ENCODE measurements at places on chromosomes 12 and 14.

DNA sequence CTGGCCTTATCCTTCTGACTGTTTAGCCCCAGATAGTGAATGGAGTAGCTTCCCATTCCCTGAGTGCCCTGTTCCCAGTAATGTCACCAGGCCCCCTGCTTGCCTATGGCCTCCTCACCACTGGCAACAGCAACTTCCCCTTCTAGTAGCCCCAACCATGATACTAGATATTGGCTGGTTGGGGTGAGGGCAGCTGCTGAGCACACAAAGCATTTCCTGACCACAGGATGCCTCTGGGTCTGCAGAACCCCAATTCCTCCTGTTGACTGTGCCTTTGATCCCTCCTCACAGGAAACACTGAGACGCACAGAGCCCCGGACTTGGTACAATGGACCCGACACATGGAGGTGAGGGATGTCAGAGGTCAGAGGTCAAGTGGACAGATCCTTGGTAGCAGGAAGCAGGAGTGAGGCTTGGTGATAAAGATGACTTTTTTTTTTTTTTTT lies 597 bp downstream of the SOAT2 start:
- DNase-seq: peak; percentile 34

DNA sequence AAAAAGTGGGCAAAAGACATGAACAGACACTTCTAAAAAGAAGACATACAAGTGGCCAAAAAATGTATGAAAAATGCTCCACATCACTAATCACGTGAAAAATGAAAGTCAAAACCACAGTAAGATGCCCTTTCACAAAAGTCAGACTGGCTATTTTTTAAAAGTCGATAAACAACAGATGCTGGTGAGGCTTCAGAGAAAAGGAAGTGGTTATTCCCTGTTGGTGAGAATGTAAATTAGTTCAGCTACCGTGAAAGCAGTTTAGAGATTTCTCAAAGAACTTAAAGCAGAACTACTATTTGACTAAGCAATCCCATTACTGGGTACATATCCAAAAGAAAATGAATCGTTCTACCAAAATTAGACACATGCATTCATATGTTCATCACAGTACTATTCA lies 237.0 kb downstream of the KIF21A start:
- no peak for DNase-seq

DNA sequence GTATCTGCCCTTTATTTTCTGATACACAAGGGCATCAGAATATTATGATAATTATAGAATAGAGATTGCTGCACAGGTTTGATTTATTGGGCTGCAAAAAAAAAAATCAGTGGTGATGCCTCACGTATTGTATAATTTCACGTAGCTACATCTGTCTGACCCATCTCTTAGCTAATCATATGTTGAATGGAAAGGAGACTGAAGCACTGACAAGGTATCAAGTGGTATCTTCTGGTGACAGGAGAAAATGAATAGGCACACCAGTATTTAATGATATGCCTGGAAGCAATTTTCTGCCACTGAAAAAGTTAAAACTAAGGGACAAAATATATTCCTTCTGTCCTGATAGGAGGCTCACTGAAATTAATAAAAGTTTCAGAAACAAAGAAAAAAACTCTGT lies 837.2 kb upstream of the FBXO33 start:
- no peak for DNase-seq

GRCh38 chr12:75041472-75041871 lies 168.2 kb downstream of the KCNC2 start:
- no peak for DNase-seq

- no peak for DNase-seq
These were observed 4.6 kb downstream of the RND1 start for GRCh38 chr12:48861111-48861510.

- no peak for DNase-seq
These were observed 37.0 kb upstream of the STXBP6 start for GRCh38 chr14:25086821-25087396.

DNA sequence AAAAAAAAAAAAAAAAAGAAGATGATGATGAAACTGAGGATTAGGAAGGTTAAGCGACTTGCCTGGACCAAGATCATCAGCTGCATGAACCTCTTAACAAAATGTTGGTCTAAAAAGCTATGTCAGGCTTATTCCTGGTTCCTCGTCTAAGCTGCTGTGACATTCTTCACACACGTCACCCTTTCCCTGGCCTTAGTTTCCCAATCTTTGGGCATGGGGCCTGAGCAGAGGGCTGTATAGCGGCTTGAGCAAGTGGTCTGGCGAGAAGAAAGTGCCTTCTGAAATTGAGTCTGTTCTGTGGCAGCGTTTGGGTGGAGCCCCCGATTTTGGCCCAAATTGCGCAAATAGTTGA lies 58.7 kb upstream of the CCND2 start:
- DNase-seq: no peak

- DNase-seq: no peak
These were observed 8.3 kb downstream of the PTPRB start for GRCh38 chr12:70628701-70629480.

- DNase-seq: no peak
These were observed 17.9 kb upstream of the FAM234B start for GRCh38 chr12:13026286-13026685.

DNA sequence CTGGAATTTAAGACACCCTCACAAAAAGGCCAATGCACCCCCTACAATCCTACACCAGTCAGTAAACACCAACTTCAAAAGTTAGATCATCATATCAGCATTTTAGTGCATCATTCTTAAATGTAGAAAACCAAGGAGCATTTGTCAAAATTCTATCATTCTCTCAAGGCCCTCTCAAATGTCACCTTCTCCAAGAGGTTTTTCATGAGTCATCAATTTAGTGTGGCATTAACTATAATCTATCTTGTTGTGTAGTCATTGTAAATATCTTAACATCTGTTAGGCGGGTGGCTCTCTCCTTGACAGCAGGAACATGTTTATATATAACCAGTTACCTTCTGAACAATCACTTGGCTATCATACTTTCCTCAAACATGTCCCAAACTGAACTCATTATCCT lies 62.1 kb upstream of the G2E3 start:
- DNase-seq: no peak

DNA sequence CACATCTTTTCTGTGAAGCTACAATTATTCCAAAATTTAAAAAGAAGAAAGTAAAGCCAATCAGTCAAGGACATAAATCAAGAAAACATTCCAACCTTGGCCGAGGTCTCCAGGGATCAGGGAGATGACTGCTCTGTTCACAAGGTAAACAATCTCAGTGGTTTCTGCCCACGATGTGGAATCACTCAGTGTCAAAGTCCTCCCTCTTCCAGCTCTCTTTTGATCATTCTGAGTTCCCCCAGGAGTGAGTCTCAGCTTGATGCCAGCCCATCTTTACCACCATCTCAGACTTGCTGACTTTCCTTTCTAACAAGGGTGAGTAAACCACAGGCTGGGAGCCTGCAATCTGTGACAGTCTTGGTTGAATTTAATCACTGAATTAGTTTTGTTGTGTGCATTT lies 4.8 kb upstream of the SERPINA9 start:
- DNase-seq: no peak

DNA sequence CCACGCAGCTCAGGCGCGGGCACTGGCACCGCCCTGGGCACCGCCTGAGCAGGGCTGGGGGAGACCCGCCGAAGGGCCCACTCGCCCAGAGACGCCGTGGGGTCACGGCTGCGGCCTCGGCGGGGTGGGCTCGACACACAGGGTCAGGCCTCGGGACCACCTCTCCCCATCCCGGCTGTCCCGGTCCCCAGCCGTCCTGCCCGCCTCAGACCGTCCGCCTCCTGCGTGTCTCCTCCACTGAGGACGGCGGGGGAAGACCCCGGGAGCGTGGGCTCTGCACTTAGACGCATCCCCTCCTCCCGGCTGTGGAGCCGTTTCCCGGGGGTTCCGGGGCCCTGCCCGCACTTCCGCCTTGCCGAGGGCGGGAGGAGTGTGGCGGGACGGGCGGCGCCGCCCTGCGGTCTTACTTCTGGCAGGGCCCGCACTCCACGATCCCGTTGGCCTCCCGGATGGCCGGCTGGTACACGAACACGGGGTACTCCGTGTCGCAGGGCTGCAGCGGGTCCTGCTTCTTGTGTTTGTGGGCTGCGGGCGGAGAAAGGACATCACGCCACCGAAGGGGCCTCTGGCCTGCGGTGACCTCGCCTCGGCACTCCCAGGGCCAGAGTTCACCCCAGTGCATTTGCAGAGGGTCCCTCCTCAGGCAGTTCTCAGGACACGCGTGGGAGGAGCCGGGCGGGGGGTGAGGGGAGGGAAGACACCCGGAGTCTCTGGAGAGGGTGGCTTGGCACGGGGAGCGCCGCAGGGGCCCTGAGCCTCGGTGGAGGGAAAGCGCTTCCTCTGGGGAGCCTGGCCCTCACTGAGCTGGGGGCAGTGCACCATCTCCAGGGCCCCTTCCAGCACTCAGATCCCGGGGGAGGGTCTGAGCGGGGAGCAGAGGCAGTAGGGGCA lies 23.1 kb upstream of the LRTM2 start:
- DNase-seq: peak; percentile 59

GRCh38 chr12:75455839-75456238 lies 24.7 kb upstream of the GLIPR1 start:
- DNase-seq: no peak

GRCh38 chr14:20294636-20295035 lies 11.1 kb downstream of the TTC5 start:
- no peak for DNase-seq

DNA sequence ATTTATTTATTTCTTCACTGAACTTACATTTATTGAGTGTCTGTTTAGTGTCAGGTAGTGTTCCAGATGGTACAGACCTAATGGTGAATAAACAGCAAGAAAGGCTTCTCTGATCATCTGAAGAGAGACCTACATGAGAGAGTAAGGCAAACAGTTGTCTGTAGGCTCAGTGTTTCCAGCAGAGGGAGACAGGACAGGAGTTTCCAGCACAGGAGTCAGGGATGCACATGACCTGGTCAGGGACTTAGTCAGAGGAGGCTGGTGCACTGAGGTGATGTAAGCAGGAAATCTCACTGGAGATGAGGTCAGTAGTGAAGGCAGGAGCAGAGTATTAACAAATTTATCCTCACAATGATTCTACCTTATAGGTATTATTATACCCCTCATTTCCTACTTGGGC lies 233.2 kb downstream of the MDGA2 start:
- DNase-seq: no peak

- no peak for DNase-seq
These were observed 2.4 kb upstream of the CFAP54 start for GRCh38 chr12:96486751-96487613.

- DNase-seq: no peak
These were observed 166.5 kb upstream of the GSC start for GRCh38 chr14:94936401-94936892.

GRCh38 chr12:106085213-106085612 lies 53.5 kb downstream of the NUAK1 start:
- DNase-seq: no peak

GRCh38 chr12:117134059-117134458 lies 34.8 kb upstream of the TESC start:
- peak; percentile 24 for DNase-seq

DNA sequence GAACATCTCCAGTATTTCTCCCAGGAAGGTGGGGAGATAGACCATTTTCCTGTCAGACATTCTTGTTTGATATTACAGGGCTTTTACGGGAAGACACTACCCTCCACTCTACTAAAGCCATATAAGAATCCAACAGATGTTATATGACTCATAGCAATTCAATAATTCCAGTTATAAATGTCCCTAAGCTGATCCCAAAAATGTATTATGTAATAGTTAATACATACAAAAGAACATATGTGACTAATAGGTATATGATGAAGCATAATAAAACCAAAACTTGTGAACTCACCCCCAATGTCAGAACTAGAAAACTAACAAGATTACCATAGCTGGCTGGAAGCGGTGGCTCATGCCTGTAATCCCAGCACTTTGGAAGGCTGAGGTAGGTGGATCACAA lies 84.2 kb downstream of the EFCAB11 start:
- DNase-seq: no peak

- no peak for DNase-seq
These were observed 68.2 kb downstream of the ATP23 start for GRCh38 chr12:58009405-58010195.

- DNase-seq: no peak
These were observed 264.4 kb downstream of the DUSP6 start for GRCh38 chr12:89087876-89088275.

- no peak for DNase-seq
These were observed 753 bp upstream of the DLGAP5 start for GRCh38 chr14:55192054-55192621.

DNA sequence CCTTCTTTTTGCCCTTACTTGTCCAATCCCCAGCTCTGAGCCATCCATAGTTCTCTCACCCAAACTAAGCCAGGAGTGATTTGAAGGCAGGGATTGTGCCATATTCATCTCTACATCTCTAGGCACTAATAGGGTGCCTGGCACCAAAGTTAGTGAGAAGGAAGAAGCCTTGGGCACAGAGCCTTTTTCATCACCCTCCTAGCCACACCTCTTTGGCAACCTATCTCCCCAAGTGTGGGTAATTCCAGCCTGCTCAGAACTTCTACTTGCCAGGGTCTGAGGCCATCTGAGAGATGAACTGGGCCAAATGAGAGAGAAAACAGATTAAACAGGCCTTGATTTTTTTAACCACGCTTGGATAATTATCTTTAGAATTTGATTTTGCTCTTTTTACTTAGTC lies 61.3 kb downstream of the PHLDA1 start:
- no peak for DNase-seq

- no peak for DNase-seq
These were observed 211.9 kb upstream of the TBX3 start for GRCh38 chr12:114895827-114896226.

- DNase-seq: peak; percentile 74
These were observed 2.2 kb downstream of the RCOR1 start for GRCh38 chr14:102594514-102595175.

DNA sequence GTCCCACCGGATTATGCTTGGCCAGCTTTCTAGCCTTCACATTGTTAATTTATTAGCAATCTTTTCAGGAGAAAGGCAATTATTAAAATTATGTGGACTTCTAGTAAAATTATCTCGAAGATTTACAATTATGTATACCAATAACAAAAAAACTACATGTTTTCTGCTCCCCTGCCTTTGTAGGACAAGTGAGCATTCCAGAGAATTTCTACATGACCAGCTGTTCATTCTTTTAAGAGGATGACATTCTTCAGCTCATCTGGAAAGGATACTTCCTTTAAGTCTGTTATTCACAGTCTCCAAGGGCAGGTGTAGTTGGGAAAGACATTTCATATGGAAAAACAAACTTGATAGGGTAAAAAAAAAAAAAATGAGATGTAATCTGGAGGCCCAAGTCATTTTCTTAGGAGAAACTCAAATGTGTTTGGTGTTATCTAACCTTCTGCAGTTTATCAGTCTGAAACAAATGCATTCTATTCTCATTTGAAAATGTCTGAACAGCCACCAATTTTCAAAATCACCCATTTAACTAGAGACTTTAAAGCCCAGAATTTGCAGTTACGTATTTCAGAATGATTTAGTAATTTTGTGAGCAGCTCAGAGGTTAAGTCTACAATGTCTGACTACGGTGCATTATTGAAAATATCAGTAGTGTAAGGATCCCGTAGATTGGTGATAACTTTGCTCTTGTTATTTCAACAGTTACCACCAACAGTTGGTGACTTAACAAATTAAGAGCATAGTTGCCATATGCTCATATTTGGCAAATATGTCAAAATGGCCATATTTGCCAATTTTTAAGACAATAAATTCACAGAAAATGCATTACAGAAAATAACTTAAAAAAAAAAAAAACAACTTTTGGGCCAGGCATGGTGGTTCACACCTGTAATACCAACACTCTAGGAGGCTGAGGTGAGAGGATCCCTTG lies 1.8 kb upstream of the PHLDA1 start:
- DNase-seq: no peak

- no peak for DNase-seq
These were observed 75.4 kb downstream of the ABCC9 start for GRCh38 chr12:21865846-21866245.

- DNase-seq: peak; percentile 9
These were observed 127.1 kb downstream of the FIGNL2 start for GRCh38 chr12:51721282-51721940.
